ENCODE measurements at places on chromosomes 6 and 20.

GRCh38 chr6:109305028-109305427 is 77.2 kb downstream of the CD164 start:
- no peak for DNase-seq

DNA sequence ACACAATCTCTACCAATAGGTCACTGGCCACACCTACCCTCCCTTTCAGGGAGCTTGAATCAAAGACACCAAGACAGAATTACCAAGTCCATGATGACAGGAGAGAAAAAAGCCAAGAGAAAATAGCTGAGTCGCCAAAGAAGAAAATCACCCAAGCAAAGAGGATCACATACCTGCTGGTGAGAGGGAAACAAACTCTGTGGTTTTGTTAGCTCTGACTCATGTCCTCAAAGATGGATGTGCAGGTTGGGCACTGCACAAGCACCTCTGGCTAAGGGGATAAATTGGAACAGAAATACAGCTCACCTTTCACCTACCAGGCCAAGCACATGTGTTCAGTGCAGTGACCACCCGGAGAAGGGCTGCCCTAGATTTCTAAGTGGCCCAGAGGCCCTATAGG is 114.8 kb downstream of the TFAP2A start:
- DNase-seq, result no peak

DNA sequence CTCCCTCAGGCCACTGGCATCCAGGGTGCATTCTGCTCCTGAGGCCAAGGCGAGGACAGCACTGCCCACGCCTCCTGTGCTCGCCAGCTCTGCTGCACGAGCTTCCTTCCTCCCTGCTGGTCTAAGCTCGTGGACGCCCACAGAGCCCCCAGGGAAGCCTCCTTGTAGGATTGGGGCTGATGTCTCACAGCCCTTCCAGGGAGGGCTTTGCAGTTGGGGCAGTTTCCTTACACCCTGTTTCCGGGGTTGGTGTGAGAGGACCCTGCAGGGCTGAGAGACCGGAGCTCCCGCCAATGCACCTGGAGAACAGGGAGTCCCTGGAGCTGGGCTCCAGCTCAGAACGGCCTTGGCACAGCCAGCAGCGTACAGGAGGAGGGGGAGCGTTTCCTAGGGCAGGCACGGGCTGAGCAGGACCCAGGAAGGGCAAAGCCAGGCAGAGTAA is 172.4 kb upstream of the PDE10A start:
- DNase-seq, result no peak

DNA sequence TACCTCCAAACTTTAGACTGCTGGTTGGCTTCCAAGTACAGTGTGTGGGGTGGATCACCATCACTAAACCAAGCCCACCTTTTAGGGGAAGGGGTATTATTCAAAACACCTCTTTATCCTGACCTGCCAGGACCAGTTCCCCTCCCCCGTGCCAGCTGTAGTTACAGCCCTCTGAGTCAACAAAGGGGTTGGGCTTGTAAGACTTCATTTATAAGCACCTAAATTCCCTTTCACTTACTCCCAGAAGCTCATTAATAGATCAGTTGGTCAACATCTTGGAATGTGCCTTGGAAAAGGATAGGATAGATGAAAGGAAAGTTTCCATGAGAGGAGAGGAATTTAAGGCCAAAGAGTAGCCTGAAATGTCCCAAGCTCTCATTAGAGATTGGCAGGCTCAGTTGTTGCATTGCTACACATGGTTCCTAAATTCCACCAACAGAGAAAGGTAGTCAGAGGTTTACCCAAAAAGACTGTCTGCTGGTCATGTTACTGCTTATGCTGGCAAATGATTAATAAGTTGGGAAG is 59.2 kb downstream of the TNFAIP3 start:
- no peak for DNase-seq

GRCh38 chr6:92682516-92683398 is 736.6 kb downstream of the EPHA7 start:
- DNase-seq, result no peak

DNA sequence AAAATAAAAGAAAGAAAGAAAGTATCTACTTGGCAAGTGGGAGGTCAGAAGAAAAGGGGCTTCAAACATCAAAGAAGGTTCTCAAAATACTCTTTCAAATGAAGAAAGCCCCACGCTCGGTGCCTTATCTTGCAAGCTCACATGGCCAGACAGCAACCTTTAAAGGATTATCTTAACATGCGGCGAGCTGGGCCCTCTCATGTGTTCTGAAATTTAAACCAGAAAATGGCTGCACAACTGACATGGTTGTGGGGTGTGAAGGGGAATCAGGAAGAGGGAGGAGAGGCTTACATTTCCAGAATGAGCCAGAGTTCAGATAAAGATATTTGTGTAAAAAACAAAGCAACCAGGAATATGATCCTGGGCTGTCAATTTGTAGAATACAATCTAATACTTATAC is 363.1 kb downstream of the PRKN start:
- no peak for DNase-seq

Measured in dorsolateral prefrontal cortex (tissue), 122 donors.